Right lobe of liver (tissue), 6 donors: ENCODE measurements at places on chromosomes 7 and 10.
A peak's percentile ranks its signal among the peaks of the same experiment; 100 is the strongest.

- no peak for DNase-seq
These were observed 689.8 kb upstream of the NRP1 start for GRCh38 chr10:34024282-34024681.

- DNase-seq: no peak
These were observed 73.1 kb downstream of the CYP51A1 start for GRCh38 chr7:92061154-92061553.

DNA sequence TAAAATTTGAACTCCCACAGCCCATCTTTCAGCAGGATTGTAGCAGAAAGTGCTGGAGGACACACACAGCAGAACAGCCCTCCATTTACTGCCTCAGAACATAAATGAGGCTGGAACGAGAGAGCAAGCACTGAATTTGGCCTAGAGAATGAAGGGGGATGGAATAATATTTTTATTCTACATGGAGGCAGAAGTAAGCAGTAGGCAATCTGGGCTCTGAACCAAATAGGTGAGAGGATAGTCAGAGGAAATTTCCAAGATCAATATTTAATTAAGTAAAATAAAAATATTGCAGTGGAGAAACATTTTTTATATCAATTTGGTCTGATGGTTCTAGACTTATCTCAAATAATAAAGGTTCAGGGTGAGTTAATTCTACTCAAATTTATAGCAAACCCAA, 29.2 kb upstream of the TSPAN13 start:
- DNase-seq: no peak

- no peak for DNase-seq
These were observed 10.5 kb downstream of the SKAP2 start for GRCh38 chr7:26853788-26854393.

DNA sequence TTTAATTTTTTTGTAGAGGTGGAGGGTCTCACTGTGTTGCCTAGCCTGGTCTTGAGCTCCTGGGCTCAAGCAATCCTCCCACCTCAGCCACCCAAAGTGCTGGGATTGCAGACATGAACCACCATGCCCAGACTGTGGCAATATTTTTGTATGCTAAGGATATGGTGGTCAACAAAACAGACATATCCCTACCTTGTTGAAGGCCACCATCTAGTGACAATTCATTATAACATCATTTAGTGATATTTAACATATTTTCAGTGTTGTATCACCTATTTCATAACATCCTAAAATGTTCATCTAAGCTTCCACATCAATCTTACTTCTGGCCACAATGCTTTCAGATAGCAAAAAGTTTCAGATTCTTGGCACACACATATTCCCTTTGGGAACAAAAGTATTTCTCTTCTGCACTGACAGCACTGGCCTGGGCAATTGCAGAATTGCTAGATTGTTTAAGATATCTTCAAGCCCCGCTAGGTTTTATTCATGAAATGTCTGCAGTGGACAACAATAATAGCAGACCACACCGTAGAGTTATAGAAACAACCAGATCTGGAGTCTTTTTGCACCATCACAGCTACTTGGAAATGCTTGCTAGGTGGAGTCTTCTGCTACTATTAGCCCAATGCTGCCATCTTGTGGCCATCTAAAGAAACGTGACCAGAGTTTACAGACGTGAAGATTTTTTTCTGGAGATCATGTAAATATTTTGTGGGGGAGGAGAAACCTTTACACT, 58.4 kb downstream of the DNAJC12 start:
- DNase-seq: peak; percentile 68

DNA sequence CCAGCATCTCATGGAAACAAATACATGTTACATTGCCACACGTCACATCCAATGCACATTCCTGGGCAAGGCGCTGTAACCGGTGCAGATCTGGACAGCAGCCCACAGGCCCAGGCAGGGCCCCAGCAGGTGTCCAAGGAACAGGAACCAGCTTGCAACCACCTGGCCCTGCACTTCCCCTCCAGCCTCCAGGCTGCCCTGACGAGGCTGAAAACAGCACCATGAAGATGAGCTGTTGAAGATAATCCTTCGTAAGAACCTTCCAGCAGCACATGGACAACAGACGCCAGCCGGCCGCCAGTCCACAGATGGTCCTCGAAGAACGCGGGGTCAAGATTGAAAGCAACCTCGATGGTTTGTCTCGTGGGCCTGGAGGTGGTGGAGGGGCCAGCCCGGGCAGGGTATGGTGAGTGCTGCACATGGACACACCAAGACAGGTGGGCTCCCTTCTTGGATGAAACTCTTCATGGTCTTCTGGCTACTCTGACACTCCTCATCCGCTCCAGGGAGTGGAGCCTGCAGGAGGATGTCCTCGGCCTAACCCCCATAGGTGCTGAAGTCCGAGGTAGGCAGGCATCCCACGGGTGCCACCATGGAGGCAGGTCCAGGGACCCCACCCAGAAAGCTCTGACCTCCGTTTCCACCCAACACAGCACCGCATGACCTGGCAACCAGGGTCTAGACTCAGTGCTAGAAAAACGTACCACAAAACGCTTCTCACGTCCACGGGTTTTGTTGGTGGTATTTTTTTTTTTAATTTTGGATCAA, 22.9 kb downstream of the PDGFA start:
- peak; percentile 36 for DNase-seq

- no peak for DNase-seq
These were observed 15.9 kb downstream of the VSIR start for GRCh38 chr10:71757399-71757922.

- no peak for DNase-seq
These were observed 35.6 kb downstream of the SRPK2 start for GRCh38 chr7:105352901-105353668.

GRCh38 chr7:116862951-116863670, 724 bp downstream of the CAPZA2 start:
- peak; percentile 60 for DNase-seq

DNA sequence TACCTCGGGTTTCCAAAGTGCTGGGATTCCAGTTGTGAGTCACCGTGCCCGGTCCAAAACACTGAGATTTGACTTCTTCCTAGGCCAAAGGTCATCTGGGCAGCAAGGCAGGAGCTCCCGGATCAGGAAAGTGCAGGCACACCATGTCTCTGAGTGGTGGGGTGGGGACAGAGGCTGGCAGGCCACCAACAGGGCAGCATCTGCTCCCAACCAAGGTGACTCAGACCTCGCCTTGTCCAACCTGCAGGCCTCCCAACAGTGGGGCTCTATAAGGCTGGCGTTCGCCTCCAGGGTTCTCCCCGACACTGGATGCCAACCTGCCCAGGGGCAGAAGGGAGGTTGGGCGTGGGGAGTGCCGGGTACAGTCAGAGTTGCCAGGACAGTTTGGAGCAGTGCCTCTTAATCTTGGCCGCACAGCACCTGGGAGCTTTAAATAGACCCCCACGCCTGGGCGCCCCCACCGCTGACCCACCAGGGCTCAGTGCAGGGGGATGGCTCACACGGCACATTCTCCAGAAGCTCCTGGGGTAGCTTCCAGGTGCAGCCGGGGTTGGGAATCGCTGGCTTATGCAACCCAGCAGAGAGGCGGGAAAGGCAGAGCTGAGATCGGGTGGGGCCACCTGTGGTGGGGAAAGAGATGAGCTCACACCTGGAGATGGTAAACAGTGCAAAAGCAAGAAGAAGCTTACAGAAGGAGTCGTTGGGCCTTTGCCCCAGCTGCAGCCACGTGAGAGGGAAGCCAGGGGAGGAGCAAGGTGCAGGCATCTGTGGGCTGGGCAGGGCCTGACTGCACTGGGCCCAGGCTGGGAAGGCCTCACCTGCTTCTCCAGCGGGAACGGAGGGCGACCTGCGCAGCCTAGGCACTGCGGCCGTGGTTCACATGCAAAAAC, 10.9 kb downstream of the CALML5 start:
- no peak for DNase-seq

DNA sequence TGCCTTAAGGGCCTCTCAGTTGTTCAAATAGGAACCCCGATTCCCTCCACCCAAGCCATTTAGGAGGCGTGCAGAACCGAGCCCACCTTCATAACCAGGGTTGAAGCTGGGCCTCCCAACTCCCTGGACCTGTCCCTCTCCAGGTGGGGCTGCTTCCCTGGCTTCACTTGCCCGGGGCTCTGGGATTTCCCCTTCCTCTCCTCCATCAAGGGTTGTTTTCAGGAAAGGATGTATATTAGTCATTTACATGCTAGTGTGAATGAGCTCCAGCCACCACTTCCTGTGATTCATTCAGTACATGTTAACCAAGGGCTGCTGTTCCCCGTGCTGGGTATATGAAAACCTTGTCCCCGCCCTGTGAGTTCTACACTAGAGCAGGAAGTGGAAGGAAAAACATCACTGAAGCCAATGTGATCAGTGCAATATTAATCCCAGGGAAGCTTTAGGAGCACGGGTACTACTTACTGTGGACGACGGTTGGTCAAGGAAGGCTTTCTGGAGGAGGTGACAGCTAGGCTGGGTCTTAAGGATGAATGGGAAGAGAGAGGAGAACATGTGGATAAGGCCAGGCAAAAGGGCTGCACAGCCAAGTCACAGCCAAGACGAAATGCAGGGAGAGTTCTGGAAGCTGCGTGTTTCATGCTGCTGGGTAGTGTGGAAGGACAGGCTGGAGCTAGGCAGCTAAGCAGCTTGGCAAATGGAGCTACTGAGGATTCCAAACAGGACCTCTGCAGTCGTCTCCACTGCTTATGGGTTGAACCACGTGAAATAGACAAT, 150.1 kb upstream of the SHH start:
- DNase-seq: no peak

GRCh38 chr10:98429320-98430072, 14.5 kb upstream of the PYROXD2 start:
- DNase-seq: no peak

- no peak for DNase-seq
These were observed 70.1 kb upstream of the FAM204A start for GRCh38 chr10:118412132-118412760.

DNA sequence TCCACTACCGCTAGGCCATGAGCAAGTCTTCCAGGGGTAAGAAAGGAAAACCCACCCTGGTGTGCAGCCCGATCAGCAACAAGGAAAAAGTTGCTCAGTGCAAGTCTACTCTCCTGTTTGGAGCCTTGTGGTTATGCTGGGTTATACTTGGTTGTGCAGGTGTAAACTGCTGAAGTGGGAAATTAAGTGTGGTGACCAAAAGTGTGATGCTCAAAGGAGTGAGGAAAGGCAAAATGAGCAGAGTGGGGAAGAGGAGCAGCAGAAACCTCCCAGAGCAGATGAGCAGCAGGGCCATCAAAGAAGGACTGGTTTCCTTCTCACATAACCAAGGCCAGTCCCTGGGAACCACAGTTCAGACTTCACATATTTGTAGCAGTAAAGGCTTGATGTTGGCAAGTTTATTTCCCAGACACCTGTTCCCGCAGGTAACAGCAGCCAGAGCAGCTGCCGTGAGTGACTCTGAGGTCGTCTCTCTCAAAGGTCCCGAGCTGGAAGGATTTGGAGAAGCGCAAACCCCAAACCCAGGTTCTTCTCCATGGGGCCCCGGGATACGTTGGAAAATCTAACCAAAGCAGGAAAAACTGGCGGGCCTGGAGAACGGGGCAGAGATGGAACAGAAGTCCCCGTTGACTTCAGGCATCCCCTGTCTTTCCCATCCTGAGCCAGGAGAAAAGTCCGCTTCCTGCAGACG, 607 bp upstream of the SMO start:
- DNase-seq: no peak

- DNase-seq: no peak
These were observed 343.9 kb upstream of the SHH start for GRCh38 chr7:156155988-156156733.

DNA sequence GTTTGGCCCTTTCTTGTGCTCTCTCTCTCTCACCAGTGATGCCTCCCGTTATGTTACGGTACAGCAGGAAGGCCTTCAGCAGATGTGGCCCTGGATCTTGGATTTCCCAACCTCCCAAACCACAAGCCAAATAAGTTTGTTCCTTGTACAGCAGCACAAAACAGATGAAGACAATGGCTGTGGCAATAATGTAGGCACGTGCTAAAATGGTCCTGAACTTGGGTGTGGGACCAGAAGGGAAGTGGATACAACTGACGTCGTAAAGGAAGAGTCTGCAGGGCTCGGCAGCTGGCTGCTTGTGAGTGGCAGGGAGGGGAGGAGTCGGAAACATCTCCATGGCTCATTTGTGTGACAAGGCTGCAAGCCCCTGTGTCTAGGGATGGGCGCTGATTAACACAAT, 26.8 kb downstream of the PROSER2 start:
- DNase-seq: no peak

- DNase-seq: no peak
These were observed 5.6 kb upstream of the EMX2 start for GRCh38 chr10:117536866-117537435.

DNA sequence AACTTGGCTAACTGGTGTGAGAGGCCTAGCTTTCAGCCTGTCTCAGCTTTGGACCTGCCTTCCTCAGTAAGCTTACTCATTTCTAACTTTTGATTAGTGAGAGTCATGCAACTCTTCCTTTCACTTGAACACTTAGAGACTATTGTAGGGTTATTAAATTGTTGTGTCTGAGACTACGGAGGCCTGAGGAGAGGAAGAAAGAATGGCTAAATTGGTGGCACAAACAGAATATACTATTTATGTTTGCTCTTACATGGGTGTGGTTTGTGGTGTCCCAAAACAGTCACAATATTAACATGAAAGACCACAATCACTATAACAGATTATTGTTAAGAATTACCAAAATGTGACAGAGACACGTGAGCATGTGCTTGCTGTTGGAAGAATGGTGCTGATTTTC, 82.1 kb downstream of the TRIM24 start:
- DNase-seq: no peak

GRCh38 chr10:74824900-74825370, 1.5 kb upstream of the KAT6B start:
- DNase-seq: peak; percentile 49

DNA sequence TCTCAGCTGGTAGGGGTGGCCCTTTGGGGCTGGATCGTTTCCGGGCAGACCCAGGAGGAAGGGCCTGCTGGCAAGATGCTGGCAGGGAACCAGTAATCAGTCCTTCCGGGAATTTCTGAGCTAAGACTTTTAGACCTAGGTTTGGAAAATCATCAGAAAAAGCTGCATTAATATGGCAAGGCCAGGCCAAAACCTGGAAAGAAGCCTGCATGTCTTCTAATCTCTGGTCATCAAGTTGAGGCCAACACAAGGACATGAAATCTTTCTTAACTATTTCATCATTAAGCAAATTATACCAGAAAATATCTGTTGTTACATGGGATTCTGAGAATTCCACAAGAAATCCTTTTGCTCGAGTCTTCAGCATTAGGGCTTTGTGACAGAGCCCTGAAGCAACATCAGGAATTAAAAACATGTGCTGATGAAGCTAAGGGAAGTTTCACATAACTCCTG, 19.9 kb downstream of the CPA1 start:
- DNase-seq: no peak

- DNase-seq: no peak
These were observed 169.9 kb upstream of the BMPER start for GRCh38 chr7:33735403-33735802.

GRCh38 chr7:30657131-30657530, 25.1 kb downstream of the CRHR2 start:
- DNase-seq: no peak

DNA sequence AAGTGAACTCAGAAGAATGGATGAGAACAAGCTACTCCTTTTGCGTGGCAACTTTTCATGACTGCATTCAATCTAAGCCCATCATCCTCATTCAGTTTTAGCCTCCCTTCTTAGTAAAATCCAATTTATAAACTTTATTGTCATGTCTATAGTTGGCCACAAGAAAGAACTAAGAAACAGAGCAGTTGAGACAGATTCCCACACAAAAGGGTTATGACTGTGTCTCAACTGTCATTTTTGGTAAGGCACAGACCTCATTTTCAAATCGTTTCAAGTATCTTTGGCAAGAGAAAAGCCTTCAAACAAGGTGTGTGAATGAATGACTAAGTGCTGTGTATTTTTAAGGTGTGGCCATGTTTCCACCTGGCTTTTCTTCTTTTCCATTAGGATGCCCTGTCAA, 84.2 kb upstream of the CREB5 start:
- DNase-seq: no peak
